ENCODE measurements at places on chromosomes 16 and 17. TPM values are rescaled to one million over a fixed set of nuclear protein-coding genes. Genes with fewer than 3 reads are reported as not detected.

The FKBP10 gene
- polyA plus RNA-seq, result 18.4 TPM

The FA2H gene
- 31.0 TPM for polyA plus RNA-seq

The CLEC3A gene
- polyA plus RNA-seq, result not detected

The ITGAD gene
- not detected for polyA plus RNA-seq

The RAPGEFL1 gene
- 66.8 TPM for polyA plus RNA-seq

The CDYL2 gene
- polyA plus RNA-seq, result 1.9 TPM

The ETV4 gene
- polyA plus RNA-seq, result 2.6 TPM

The TBC1D3K gene
- not detected for polyA plus RNA-seq

The CA4 gene
- 194 TPM for polyA plus RNA-seq

The PHLPP2 gene
- 12.6 TPM for polyA plus RNA-seq

The TANC2 gene
- 4.8 TPM for polyA plus RNA-seq

The TBC1D26 gene
- not detected for polyA plus RNA-seq

The CHST4 gene
- polyA plus RNA-seq, result not detected

The TAC4 gene
- polyA plus RNA-seq, result 3.6 TPM

The NPIPB8 gene
- 0.12 TPM for polyA plus RNA-seq

The ITPRIPL2 gene
- polyA plus RNA-seq, result 9.9 TPM

The ENDOV gene
- 18.6 TPM for polyA plus RNA-seq

The KREMEN2 gene
- polyA plus RNA-seq, result 1.0 TPM

The SLC52A1 gene
- 0.23 TPM for polyA plus RNA-seq

The SSTR5 gene
- not detected for polyA plus RNA-seq

The OSGIN1 gene
- 6.6 TPM for polyA plus RNA-seq

The IGSF6 gene
- polyA plus RNA-seq, result 14.1 TPM

The FAM171A2 gene
- not detected for polyA plus RNA-seq

The GPRC5C gene
- polyA plus RNA-seq, result 40.8 TPM

The CRYM gene
- 19.8 TPM for polyA plus RNA-seq

The PSMB10 gene
- 170 TPM for polyA plus RNA-seq

The RASL10B gene
- polyA plus RNA-seq, result 1.8 TPM

The RHBDL1 gene
- polyA plus RNA-seq, result 0.46 TPM

The SLC35G6 gene
- polyA plus RNA-seq, result not detected

The POLR3E gene
- polyA plus RNA-seq, result 11.4 TPM

The CDK5R1 gene
- polyA plus RNA-seq, result 0.46 TPM

The NPIPB13 gene
- polyA plus RNA-seq, result 6.9 TPM

The HSD17B1 gene
- 1.4 TPM for polyA plus RNA-seq

The HS3ST3B1 gene
- polyA plus RNA-seq, result 0.60 TPM

The TNFRSF17 gene
- 1.8 TPM for polyA plus RNA-seq

The LRRC36 gene
- 0.74 TPM for polyA plus RNA-seq

The ZNF174 gene
- polyA plus RNA-seq, result 5.4 TPM

The ACTG1 gene
- 2,538 TPM for polyA plus RNA-seq

The DPEP2 gene
- 0.69 TPM for polyA plus RNA-seq

The KRTAP16-1 gene
- not detected for polyA plus RNA-seq

The RAC3 gene
- 11.8 TPM for polyA plus RNA-seq

The CTRL gene
- not detected for polyA plus RNA-seq

The LPO gene
- polyA plus RNA-seq, result not detected

The PSME3 gene
- 59.5 TPM for polyA plus RNA-seq

The TBC1D3 gene
- not detected for polyA plus RNA-seq
